Activated CD4-positive, alpha-beta memory T cell treated with anti-CD3 and anti-CD28 coated beads for 36 hours (primary cell): ENCODE measurements at places on chromosomes 1 and 21. TPM values are rescaled to one million over a fixed set of nuclear protein-coding genes. Genes with fewer than 3 reads are reported as not detected.

RGS8 gene
- total RNA-seq = 0.05 TPM

GPR37L1 gene
- total RNA-seq = not detected

- H3K36me3 ChIP-seq = no peaks in the 10 kb centered on the region
- peaks cover 1% of the 10 kb centered on the region for H3K27me3 ChIP-seq
- DNase-seq = no peak
- H3K4me1 ChIP-seq = peaks cover 6% of the 10 kb centered on the region
- no peak overlapping the region for H3K4me3 ChIP-seq
These were observed 14.1 kb upstream of the HMGCS2 start for GRCh38 chr1:119782631-119783325.

DNA sequence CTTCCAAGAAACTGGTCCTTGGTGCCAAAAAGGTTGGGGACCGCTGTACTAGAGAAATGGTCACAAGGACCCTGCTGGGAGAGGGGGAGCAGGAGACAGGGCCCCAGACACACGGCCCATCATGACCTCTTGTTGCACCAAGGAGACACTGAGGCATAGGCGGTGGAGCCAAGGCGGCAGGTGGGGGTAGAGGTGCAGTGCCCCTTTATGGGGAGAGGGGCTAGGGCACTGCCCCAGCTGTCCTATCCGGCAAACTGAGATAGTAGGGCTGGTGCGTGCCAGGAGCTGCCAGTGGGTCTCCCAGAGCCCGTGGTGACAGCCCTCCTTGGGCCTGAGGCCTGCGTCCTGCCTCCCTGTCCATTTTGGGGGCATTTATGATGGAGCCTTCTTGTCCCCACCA, 20.3 kb downstream of the TNNT2 start:
- DNase-seq = no peak
- no peaks in the 10 kb centered on the region for H3K36me3 ChIP-seq
- no peak overlapping the region for H3K4me3 ChIP-seq
- H3K27me3 ChIP-seq = peaks cover 9% of the 10 kb centered on the region
- H3K27ac ChIP-seq = no peak overlapping the region
- no peaks in the 10 kb centered on the region for H3K4me1 ChIP-seq

GRCh38 chr1:76465030-76465429, 390.5 kb downstream of the ST6GALNAC3 start:
- H3K4me1 ChIP-seq = peaks cover 7% of the 10 kb centered on the region
- no peak for DNase-seq
- H3K27ac ChIP-seq = no peak overlapping the region
- H3K4me3 ChIP-seq = no peak overlapping the region
